GM18507 (cell line): ENCODE measurements at places on chromosomes 2 and 18.

DNA sequence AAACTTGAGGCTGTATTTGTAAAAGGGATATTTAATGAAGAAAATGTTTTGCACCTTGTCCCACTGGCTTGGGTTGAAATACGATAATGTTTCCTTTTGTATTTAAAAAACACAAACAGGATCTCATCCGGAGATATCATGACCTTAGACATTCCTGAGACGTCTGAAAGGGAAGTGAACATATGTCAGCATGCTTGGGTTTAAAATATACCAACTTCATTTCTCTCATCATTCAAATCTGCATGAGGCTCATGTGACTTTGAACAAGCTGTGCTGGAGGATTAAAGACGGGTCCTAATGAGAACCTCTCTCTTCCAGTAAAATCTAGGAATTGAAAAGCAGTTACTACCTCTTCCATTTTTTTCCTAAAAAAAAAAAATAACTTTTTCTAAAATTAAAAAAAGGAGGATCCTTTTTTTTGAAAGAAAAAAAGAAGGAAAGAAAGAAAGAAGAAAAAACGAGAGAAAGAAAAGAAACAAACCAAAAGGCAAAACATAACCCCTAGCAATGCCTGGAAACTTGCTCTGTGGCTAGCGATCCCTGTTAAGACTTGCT, 106.8 kb upstream of the ZFP36L2 start:
- no peak for DNase-seq

DNA sequence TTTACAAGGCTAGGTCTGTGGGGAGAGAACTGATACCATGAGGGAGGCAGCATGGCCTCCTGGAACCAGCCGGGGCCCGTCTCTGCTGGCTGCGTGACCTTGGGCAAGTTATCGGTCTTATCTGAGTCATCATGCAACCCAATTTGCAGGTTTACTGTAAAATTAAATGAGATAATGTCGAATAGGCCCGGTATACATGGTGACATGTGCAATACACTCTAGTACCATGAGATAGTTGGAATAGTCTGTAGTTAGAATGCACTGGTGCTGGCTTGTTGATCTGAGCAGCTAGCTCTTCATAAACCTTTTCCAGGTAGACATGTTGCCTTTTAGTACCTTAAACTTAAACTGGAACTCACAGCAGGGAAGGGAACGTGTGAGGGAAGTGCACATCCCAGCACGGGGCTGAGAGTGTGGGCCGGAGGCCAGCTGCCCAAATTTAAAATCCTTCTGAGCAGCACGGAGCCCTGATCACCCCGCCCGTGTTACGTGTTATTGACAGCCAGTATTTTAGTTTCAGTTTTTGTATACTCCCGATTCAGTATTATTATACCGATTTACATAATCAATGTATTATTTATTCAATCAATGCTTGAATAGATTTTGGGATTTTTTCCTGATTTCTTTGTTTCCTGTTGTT, 72.4 kb upstream of the HS6ST1 start:
- no peak for DNase-seq

DNA sequence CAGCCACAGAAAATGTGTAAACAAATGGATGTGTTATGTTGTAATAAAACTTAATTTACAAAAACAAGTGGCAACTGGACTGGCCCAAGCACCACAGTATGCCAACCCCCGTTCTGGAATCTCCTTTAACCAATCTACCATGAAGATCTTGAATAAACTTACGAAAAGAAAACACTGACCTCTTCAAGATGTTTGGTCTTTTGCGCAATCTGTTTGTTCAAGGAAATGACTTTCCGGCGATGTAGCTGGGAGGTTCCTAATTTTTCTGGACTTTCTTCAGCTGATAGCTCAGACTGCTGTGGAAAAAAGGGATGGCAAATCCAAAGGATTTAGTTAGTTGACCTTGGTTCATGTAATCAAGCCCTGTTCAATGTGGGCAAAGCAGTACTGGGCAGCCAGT, 55.7 kb downstream of the CCDC93 start:
- DNase-seq = no peak

DNA sequence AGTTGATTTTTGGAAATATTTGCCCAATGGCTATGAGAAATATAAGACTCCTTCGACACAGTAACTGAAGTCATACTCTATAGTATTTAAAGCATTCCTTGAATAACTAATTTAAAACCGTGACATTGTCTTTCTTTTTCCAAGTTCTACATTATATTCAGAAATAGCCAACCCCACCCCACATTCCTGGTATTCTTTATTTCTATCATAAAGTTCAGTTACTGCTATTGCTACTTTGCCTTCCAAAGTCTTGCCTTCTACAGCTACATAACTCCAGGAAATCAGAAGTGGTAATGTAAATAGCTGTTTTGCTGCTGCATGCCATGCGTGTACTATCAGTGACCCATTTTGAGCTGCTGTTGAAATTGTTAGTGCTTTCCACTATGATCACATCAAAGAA, 45.1 kb upstream of the SETBP1 start:
- DNase-seq = no peak

DNA sequence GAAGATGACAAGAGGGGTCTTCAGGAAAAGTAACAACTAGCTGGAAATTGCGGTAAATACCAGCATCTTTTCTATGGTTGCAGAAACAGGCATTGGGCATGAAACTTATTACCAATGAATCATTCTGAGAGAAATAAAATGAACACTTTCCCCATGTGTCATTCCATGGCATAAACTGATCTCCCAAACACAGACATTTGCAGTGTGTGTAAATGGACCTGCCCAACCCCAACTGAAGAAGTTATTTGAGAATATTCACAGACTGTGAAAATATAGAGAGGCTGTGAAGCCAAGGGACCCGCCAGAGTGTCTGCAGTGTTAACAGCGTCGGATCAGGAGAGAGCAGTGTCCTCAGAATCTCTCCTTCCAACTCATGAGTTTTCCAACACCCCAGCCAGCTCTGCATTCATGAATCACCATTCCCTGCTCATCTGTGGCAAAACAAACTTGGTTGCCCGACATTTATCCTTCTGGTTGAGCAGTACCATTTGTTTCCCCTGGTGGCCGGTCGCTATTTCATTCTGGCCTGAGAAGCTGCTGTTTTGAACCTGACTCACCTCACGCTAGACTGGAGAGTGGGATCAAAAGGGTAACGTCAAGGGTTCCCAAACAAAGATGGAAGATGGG, 238.4 kb downstream of the PID1 start:
- DNase-seq = no peak

DNA sequence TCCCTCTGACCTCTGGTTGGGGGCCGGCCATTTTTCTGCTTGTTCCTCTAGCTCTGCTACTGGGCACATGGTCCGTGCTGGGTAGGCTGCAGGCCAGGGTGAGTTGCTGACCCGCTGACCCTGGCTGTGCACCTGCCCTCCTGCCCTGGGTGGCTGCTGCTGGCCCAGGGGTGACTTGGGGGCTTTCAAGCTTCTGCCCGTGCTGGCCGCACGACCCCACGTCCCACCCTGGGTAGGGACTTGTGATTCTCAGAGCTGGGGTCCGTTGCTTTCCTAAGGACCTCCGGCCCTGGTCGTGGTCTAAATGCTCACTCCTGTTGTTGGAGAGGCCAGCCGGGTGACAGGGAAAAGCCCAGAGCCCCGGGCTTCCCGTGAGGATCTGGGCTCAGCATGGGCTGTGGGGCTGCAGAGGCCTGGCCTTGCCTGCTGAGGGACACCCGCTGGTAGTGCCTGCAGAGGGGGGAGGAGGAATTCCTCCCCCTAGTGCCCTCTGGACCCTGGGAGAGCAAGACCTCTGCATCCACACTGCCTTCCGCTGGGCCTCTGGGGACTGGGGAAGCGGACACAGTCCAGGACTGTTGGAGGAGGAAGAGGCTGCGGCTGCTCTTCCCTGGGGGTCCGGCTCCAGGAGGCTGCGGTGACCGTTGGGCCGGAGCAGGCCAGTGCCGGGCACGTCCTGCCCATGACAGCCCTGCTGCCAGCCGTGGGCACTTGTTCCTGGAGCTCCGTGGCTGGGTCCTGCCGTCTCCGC, 6.3 kb upstream of the GAL3ST2 start:
- DNase-seq = no peak

- DNase-seq = no peak
These were observed 47.6 kb upstream of the LGALSL start for GRCh38 chr2:64406407-64406774.

DNA sequence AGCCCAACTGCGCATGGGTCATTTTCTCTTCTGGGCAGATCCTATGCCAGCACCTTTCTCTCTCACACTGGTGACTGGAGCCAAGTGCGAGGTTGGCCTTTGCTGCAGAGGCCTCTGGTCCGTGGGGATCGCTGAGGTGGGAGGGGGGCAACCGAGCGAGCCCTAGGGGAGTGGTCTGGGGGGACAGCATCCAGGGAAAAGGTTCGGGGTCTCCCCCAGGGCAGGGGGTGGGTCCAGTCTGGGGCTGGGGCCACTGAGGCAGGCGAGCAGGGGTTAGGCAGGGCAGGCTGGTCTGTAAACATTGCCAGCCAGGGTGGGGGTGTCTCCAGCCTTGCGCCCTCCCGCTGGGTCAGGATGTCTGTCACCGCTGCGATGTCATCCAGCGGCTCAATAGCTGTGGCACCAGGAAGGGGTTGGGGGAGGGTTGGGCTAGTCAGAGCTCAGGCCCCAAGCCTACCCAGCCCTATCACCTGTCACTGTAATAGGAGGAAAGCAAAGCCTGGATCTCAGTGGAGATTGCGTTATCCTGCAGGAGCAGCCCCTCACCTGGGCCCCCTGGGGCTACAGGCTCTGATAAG, 4.7 kb downstream of the WDR54 start:
- DNase-seq = no peak

DNA sequence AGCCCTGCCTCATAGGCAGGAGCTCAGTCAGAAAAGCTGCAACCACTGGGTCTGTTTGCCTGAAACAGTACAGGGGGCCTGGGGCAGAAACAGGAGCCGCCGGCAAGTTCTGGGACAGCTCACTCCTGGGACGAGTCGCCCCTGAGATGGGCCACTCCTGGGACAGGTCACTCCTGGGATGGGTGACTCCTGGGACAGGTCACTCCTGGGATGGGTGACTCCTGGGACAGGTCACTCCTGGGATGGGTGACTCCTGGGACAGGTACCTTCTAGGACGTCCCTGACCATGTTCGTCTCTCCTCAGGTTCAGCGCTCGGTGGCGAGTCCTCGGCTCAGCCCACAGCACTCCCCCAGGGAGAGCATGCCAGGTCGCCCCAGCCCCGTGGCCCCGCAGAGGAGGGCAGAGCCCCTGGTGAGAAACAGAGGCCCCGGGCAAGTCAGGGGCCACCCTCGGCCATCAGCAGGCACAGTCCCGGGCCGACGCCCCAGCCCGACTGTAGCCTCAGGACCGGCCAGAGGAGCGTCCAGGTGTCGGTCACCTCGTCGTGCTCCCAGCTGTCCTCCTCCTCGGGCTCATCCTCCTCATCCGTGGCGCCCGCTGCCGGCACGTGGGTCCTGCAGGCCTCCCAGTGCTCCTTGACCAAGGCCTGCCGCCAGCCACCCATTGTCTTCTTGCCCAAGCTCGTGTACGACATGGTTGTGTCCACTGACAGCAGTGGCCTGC, 51.8 kb downstream of the NTSR2 start:
- no peak for DNase-seq

DNA sequence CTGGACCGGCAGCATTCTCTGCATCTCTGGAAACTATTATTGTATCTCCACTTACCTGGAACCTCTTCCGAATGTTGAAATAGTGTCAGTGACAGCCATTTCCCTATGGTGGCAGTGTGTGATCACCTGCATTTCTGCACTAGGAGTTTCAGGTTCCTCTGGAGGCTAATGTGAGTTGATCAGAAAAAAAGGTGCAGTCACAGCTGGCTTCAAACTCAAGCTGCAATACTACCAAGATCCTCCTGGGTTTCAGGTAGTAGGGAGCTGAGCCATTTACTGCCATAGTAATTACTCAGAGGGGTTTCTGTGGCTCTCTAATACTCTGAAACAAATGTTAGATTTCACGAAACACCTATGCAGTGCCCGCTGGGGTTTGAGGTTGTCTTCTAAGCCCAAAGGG, 183.5 kb upstream of the OSR1 start:
- no peak for DNase-seq

DNA sequence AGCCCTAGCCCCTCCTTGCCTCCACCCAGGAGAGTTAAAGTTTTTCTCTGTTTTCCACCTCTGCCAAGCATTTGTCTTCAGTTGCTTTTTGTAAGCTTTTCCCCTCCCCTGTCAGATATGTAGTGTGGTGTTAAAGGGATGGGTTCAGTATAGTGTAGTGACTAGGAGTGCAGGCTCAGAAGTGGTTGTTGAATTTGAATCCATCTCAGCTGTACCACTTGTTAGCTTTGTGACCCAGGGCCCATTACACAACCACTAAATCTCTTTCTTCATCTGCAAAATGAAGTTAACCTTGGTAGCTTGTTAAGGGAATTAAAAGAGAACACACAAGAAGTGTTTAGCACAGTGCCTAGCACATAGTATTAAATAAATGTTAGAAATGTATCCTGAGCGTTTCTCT, 56.9 kb downstream of the MAP3K20 start:
- DNase-seq = no peak
